HT1080 (cell line): ENCODE measurements at places on chromosomes 12 and 14.
A peak's percentile ranks its signal among the peaks of the same experiment; 100 is the strongest.

- no peak for DNase-seq
These were observed 3.8 kb downstream of the PDE6H start for GRCh38 chr12:14976658-14977057.

GRCh38 chr12:108850854-108851573, 6.4 kb downstream of the SSH1 start:
- DNase-seq: peak; percentile 54

- no peak for DNase-seq
These were observed 55.7 kb downstream of the SLC15A5 start for GRCh38 chr12:16221776-16222175.

DNA sequence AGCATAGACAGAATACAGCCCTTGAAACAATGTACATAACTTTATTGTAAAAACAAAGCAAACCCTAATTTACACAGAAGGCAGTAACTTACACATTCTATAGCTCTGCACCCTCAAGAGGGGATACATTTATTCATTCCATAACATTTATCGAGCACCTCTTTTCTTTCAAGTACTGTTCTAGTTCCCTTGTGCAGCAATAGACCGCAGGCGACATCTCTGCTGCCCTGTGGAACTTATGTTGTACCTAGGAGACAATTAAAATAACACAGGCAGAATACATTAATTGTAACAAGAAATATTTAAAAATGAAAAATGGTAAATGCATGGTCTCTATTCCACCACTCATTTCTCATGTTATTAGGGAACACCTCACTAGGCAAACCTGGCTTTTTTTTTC, 1.4 kb upstream of the ARHGDIB start:
- DNase-seq: no peak

- DNase-seq: no peak
These were observed 62.6 kb upstream of the TMCC3 start for GRCh38 chr12:94712815-94713515.

GRCh38 chr14:67517083-67517482, 16.0 kb upstream of the PLEKHH1 start:
- DNase-seq: peak; percentile 11

- DNase-seq: peak; percentile 39
These were observed 589.5 kb downstream of the NOVA1 start for GRCh38 chr14:26008290-26008689.

DNA sequence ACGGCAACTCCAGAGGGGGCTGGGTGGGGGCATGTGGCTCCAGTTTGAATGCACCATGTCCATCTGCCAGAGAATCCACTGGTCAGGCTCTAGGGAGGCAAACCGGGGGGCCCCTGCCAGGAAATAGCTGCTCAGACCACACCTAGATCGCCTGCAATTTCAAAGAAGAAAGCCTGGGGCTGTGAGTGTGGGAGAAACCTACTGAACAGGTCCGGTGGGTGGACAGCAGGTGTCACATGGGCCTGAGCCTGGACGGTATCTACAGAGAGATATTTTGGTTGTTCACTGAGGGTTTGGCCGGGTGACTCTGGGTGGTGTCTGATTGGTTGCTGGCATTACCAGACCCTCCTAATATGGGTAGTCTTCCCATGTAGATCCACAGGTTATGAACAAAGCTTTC, 32.0 kb downstream of the DAO start:
- DNase-seq: no peak

- DNase-seq: peak; percentile 18
These were observed 271.5 kb upstream of the TBX3 start for GRCh38 chr12:114955414-114956014.

- DNase-seq: no peak
These were observed 91.9 kb downstream of the SYNE3 start for GRCh38 chr14:95424529-95424928.

- peak; percentile 83 for DNase-seq
These were observed 42.0 kb downstream of the AREL1 start for GRCh38 chr14:74670726-74671411.

- no peak for DNase-seq
These were observed 255.0 kb downstream of the PAWR start for GRCh38 chr12:79435742-79436141.

DNA sequence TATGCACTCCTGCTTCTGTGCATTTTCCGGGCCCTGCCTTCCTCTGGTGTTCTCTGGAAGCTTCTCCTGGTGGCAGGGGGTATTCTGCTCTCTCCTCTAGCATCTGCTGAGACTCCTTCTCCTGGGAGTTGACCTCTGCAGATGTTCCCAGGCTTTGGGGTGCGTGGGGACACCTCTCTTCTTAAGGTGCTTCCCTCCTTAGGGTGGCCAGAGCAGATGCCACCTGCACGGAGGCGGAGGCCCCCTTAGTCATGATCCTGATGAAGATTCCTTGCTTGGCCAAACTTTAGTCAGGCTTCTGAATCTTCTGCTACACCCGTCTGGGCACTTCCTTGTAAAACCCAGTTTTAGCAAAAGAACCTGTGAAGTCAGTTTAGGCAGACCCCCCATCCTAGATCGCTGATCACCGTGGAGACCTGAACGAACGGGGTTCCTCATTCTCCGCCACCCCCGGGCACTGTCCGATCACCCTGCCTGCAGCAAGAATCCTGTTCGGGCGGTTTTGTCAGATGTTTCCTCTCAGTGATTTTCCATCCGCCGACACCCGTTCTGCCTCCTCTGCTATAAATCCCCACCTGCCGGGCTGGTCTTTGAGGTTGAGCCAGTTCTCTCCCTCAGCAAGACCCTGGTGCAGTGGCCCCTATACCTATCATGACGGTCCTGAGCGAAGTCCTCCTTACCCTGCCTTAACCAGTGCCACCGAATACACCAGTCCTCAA, 111.9 kb downstream of the CALM1 start:
- no peak for DNase-seq

DNA sequence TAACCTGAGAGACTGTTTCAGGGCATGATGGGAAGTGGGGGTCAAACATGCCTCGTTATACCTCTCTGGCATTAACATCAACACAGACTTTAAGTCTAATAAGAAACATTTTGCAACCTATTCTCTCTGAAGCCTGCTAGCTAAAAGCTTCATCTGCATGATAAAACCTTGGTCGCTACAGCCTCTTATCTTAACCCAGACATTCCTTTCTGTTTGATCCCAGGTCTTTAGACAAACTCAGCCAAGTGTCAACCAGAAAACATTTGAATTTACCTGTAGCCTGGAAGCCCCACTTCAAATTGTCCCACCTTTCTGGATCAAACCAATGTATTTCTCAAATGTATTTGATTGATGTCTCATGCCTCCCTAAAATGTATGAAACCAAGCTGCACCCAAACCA, 9.1 kb downstream of the PPP2R3C start:
- DNase-seq: no peak

- DNase-seq: peak; percentile 56
These were observed 1.2 kb downstream of the PAWR start for GRCh38 chr12:79689477-79690141.

- DNase-seq: peak; percentile 79
These were observed at the start of gene VSIG10 for GRCh38 chr12:118103601-118104382. TSS of gene VSIG10 (minus strand) at chr12:118104011. CDS start at chr12:118103671, 340 bp downstream.

DNA sequence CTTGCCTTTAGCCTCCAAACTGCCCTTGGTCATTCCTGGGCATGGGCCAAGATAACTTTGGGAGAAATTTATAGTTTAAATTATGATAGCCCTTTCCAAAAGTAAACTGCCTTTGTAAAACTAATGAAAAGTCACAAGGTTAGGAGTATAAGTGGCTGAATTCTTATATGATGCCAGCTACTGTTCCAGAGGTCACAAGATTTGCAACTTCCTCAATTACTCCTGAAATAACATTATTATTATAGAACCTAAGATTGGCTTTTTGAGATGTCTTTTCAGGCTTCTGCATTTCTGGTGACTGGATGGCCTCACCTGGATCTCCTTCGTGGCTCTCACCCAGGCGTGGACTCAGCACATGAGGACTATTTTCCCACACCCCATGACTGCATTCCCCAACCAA, 55.0 kb downstream of the OSBPL8 start:
- DNase-seq: no peak

GRCh38 chr12:90253674-90254181, 545.1 kb upstream of the ATP2B1 start:
- peak; percentile 99 for DNase-seq

GRCh38 chr14:22824711-22825359, 4.9 kb upstream of the MRPL52 start:
- DNase-seq: peak; percentile 97

DNA sequence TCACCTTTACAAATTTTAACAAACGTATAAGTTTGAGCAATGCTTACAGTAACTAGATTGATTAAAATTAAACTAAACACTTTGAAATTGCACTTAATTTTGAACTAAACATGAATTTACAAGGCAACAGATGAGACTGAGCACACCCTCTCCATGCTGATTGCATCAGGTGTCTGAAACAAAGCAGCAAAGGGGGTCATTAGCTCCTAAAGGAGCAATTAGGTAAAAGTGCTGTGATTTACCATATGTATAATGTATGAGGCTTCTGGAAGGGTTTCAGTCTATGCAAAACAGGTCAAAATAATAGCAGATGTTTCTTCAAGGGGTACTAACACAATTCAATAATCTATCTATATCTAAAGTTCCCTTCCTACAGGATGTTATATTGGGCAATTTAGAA, 98.8 kb upstream of the LMNTD1 start:
- DNase-seq: no peak

DNA sequence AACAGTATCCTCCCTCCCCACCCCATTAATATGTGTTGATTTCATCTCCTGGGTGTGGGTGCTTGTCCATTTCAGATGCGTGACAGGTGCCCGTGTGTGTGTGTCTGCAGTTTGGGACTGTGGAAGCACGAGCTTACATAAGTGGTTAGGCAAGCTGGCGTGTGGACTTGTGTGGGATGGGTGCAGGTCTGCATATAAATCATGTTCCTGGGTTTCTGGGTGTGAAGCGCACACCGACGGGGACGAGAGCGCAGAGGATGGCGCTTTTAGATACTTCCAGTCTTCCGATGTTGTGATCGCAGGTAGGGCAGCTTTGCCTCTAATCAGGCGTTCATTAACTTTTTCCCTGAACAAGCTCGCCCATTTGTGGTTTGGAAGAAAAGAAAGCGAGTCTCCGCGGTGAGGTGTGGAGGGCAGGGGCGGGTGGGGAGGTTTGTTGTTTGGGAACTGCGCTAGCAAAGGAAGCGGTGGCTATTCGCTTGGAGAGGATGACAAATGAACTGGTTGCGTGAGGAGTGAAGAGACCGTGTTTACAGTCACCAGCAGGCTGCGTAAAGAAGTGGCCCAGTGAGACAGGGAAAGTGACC, 865 bp downstream of the RGS6 start:
- no peak for DNase-seq

- DNase-seq: peak; percentile 56
These were observed 99.3 kb downstream of the TBX5 start for GRCh38 chr12:114306646-114307045.

DNA sequence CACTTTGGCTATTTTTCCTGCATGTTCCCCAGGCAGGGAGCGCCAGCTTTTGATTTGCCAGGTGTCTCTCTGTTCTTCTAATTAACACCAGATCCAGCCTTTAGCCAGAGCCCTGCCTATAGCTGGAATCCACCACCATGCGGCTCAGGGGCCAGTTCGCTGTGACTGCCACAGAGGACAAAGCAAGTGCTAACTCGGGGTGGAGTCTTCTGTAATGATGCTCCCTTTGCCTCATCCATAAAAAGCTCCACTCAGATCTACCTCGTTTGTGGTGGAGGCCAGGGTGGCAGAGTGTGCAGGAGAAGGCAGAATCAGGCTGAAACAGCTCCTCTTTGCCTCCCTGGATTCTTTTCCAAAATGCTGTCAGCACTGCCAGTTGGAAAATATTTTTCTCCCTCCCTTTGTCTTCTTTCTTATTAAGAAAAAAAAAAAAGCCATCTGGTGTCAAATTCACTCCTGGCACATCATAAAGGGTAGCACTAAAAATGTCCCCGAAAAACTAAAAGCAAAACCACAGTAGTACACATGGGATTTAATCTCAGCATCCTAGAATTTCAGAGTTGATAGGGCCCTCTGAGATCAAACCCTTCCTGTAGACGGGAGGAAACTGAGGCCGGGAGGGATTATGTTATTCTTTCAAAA, 18.0 kb upstream of the CTDSP2 start:
- DNase-seq: no peak

DNA sequence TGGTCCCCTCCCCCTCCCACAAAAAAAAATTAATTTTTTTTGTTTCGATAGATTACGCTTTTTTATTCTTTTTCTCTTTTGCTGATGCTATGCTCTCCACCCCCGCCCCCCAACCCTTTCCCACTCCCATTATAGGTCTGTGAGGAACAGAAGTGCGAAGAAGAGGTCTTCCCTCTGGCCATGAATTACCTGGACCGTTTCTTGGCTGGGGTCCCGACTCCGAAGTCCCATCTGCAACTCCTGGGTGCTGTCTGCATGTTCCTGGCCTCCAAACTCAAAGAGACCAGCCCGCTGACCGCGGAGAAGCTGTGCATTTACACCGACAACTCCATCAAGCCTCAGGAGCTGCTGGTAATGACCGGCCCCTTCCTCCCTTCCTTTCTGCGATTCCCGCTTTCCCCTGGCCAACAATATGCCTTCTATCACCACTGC, 2.3 kb downstream of the CCND2 start:
- DNase-seq: no peak

DNA sequence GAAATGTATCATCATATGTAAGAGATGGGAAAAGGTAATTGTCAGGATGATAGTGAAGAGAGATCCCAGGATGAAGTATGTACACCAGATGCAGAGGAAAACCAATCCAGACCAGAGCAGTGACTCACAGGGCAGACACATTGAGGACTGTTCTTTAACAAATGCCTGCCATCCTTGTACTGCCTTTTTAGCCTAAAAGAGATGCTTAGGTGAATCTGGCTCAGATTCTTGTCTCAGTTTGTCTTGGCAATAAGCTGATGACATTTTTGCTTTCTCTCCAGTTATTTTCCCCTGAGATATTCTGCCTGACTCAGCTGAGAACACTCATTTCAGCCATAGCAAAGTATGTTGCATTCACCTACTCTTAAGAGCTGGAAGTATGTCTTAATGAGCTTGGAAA, 405.3 kb upstream of the USP15 start:
- DNase-seq: peak; percentile 1

GRCh38 chr12:28127455-28127854, 62.8 kb upstream of the CCDC91 start:
- DNase-seq: no peak

DNA sequence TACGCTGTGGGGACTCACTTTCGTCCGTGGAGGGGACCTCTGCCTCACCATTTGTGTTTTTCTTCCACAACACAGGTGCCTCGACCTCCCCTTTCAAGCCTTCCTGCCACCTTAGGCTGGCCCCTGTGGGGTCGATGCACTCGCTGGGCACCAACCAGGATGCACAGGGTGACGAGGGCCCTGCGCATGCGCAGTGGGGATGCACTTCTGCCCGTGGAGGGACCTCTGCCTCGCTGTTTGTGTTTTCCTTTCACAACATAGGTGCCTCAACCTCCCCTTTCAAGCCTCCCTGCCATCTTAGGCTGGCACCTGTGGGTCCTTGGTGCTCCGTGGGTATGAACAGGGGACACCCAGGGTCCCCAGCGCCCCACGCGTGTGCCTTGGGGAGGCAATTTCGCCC, 356.8 kb downstream of the ALG10 start:
- DNase-seq: no peak

DNA sequence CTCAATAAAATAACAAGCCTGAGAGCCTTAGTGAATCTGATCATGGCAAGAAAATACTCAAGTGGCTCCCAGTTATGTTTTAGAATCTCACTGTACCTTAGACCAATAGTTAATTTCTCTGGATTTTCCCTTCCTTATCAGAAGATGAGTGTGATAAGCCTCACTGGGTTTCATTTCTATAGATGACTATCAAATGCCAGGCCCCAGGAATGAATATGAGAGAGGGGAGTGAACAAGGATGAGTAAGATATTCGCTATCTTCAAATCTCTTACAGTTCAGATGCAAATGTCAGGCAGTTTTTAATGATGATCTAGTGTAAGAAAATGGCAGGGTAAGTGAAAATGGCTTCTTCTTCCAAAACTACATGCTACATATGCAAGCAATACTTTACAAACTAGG, 26.1 kb upstream of the OR10P1 start:
- no peak for DNase-seq

- DNase-seq: no peak
These were observed 82.2 kb downstream of the CCDC88C start for GRCh38 chr14:91335191-91336092.
